Retina (tissue), 1 donor: ENCODE measurements at places on chromosomes 6 and 20.

- peak; percentile 69 for DNase-seq
These were observed 46.8 kb downstream of the PYGB start for GRCh38 chr20:25294459-25295385.

GRCh38 chr20:18989736-18990474 lies 176.3 kb downstream of the SCP2D1 start:
- no peak for DNase-seq

GRCh38 chr6:14520029-14520428 lies 402.5 kb downstream of the CD83 start:
- no peak for DNase-seq

GRCh38 chr20:50794846-50795634 lies at the start of gene BCAS4:
TSS of gene BCAS4 (plus strand) at chr20:50795061. CDS start at chr20:50795084, 23 bp downstream.
- peak; percentile 88 for DNase-seq

DNA sequence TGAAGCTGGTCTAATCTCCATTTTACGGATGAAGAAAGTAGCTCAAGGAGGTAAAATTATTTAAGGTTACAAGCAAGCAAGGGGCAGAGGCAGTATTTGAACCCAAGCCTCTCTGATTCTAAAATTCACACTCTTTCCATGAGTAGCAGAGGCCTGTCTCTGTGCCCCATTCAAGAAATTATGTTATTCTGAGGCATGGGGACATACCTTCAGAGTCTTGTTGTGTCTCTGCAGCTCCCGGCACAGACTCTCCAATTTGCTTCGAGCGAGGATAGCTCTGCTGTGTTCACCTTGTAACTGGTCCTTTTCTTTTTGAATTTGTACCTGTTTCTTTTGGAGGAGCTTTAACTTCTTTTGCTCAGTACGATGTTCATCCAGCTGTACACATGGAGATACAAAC lies 21.5 kb downstream of the TXLNB start:
- DNase-seq, result no peak

- DNase-seq, result peak; percentile 11
These were observed 465.0 kb upstream of the GJE1 start for GRCh38 chr6:141667580-141668309.

DNA sequence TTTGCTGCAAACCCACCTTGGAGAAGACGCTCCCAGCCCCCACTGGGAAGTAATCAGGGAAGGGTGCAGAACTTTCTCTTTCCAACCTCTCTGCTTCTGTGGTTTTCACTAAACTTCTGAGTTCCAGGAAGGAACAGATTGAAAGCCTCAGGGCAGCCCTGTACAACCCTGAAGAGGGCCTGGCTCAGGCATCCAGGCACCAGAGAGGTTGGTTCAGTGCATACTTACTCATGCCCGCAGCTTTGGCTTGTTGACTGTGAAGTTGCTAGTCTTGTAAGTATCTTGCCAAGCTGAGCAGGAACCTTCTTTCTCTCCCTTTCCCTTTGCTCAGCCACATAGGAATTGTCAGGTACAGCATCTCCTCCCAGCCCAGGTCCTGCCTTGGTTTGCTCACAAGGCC lies 272.2 kb upstream of the FOXQ1 start:
- no peak for DNase-seq
